ENCODE measurements at places on chromosomes 16 and 17. TPM values are rescaled to one million over a fixed set of nuclear protein-coding genes. Genes with fewer than 3 reads are reported as not detected.

The SNAI3 gene
- total RNA-seq: not detected

The LRRC75A gene
- 1.1 TPM for total RNA-seq

The SMPD3 gene
- not detected for total RNA-seq

The HSD11B2 gene
- total RNA-seq: 0.30 TPM

The OR4D2 gene
- total RNA-seq: not detected

The TBC1D3K gene
- total RNA-seq: not detected

The EMP2 gene
- 28.0 TPM for total RNA-seq

The NEUROD2 gene
- not detected for total RNA-seq

GRCh38 chr17:28188841-28189263 is 130.1 kb upstream of the TMEM97 start:
- DNase-seq: no peak

GRCh38 chr16:46907061-46907774 is 23.1 kb downstream of the GPT2 start:
- DNase-seq: no peak

DNA sequence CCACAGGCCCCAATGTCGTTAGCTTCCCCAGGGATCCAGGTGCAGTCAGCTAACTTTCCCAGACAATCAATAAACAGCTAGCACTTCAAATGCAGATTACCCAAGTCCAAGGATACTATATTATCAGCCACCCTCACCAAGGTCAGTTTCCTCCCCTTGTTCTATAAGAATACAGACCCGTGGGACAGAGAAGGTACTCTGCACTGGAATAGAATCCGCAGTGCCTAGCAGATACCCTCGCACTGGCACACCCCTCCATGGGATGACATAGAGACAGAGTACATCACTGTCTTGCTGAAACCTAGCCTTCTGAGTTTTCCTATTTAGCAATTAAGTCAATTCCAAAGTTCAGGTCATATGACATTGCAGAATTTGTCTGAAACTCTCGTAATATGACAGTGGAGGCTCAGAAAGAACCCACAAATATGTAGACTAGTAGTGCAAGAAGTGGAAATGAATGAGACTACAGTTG is 40.0 kb upstream of the ABCA10 start:
- no peak for DNase-seq

DNA sequence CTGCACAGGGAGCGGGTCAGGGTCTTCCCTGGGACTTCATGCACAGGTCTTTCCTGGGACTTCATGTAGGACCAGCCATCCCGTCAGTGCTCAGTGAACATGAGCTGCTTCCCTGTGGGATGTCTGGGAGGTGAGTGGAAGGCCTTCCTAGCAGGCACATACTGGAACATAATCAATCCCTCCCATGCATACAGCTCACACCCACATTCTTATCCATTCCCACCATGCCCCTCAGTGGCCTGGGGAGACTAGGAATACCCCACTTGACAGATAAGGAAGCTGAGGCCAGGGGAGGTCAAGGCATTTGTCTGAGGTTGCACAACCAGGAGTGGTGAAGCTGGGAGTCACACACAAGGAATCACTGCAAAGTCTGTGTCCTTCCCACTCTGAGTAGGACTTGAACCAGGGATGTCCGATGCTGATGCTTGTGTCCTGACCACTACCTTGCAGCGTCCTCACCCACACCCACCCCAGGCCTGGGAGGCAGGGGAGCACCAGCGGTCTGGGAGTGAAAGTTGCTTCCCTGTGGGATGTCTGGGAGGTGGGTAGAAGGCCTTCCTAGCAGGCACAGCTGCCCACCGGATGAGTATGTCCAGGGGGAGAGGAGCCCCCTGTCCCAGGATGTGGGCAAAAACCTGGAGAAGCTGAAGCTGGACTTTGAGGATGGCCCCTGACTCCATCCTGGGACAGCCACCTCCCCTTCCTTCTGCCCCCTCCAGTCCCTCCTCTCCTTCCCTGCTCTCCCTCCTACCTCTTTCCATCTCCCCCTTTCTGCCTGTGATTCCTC is 1.0 kb upstream of the NLRC5 start:
- DNase-seq: no peak

GRCh38 chr17:80731323-80731722 is 186.7 kb downstream of the RPTOR start:
- no peak for DNase-seq

DNA sequence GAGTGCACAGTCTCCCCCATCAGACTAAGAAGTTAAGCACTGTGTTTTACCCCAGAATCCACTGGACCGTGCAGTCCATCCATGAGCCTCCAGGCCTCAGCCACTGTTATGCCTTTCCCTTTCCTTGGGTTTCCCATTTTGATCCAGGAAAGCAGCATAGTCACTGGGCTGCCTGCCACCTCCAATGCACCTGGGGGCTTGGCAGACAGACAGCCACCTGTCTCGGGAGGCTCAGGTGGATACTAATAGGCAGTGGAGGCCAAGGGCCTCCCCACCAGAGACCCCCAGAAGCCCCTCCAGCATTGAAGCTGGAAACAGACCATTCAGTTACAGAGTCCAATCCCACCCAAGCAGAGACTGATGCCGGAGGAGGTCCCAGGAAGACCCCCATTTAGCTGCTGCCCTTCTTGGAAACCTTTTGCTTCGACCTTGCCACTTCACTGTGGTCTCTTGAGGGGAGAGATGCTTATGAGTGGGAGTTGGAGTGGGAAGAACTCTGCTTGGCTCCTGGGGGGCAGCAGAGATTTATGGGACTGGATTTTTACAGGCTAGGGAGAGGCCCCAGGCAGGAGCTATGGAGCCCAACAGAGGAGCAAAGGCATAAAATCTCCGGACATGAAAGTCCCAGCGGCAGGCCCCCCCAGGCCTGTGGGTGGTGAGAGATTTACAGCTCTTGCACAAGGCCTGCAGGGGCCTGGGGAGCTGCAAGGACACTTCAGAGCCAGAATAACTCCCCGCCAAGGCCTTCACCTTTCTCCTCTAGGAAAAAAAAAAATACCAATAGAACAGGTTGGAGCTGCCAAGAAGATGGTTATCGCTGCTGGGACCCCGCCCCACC is 12.2 kb upstream of the SP2 start:
- DNase-seq: no peak

GRCh38 chr16:66790130-66790733 is 11.2 kb downstream of the TERB1 start:
- DNase-seq: no peak

Measured in M059J (cell line).